ENCODE measurements at places on chromosomes 12 and 14.

GRCh38 chr14:100547633-100548294 lies 39.5 kb downstream of the BEGAIN start:
- DNase-seq: no peak

- DNase-seq: no peak
Observed at GRCh38 chr14:68729556-68729955, 63.3 kb downstream of the ZFP36L1 start.

- no peak for DNase-seq
Observed at GRCh38 chr12:109625749-109626377, 52.3 kb downstream of the MVK start.

DNA sequence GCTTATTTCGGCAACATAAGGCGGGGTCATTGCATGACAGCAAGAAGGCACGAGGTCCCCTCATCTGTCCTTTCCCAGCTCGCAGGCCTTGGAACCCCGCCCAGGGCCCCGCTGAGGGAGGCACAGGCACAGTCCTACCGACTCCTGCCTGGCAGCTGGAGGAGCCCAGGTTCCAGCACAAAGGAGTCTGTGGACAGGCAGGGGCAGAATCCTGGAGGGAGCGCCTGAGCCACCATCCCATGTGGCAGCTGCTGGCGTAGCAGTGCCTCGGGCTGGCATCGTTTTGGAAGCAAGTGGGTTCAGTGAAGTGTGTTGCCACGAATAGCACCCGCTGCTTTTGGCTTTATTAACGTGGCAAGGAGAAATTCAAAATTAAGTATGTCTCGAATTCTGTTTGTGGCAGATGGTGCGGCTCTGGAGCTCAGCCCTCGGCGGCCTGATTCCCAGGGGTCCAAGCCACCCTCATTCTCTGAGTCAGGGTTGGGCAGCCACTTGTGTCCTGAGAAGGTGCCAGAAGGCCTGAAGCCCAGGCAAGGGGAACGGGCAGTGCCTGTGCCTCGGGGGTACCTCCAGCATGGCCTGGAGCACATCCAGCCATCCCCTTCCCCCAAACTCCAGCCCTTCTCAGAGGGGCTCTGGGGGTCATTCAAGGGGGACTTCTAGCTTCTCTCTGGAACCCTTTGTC lies 35.9 kb downstream of the SLC8B1 start:
- DNase-seq: no peak

DNA sequence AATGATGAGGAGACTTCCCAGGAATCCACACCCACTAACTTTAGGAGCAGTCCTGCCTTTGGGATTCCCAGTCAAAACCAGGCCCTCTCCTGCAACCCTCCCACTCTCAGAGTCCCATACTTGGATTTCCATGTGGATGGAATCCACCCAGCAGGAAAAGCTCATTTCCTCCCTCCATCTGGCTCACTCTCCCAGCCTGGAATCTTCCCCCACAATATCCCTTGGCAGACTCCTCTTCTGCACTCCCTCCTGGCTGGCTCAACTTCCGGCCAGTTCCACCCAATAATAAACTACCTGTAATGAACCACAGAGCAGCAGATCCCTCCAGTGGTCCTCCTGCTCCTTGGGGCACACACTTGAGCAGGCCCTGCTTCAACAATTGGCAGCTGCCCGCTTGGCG lies 102.8 kb upstream of the EGLN3 start:
- DNase-seq: no peak

GRCh38 chr14:23613242-23614070 lies 22.7 kb upstream of the DHRS2 start:
- no peak for DNase-seq

DNA sequence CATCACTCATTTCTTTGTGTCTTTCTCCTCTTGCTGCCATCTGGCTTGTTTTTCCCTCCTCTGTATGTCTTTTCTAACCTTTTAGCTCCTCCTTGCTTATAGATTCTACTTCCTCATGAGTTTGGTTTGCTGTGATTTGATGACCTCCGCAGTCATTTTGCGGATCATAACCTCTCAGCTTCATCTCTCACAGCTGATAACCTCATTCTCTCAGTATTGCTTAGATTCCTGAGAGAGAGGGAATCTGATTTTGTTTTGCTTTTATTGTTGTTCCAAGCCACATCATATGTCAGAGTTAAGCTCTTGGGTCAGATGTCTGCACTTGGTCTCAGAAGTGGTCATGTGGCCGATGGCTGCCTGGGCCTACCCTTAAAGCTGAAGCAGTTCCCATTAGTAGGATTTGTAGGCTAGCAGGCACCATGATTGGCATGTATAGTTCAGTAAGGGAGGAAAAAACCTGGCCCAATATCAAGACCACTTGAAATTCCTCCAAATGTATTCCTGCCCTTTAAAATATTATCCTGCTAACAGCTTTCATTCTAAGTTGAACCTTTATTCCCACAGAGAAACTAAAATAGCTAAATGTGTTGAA lies 13.5 kb downstream of the ZNF664 start:
- DNase-seq: no peak

DNA sequence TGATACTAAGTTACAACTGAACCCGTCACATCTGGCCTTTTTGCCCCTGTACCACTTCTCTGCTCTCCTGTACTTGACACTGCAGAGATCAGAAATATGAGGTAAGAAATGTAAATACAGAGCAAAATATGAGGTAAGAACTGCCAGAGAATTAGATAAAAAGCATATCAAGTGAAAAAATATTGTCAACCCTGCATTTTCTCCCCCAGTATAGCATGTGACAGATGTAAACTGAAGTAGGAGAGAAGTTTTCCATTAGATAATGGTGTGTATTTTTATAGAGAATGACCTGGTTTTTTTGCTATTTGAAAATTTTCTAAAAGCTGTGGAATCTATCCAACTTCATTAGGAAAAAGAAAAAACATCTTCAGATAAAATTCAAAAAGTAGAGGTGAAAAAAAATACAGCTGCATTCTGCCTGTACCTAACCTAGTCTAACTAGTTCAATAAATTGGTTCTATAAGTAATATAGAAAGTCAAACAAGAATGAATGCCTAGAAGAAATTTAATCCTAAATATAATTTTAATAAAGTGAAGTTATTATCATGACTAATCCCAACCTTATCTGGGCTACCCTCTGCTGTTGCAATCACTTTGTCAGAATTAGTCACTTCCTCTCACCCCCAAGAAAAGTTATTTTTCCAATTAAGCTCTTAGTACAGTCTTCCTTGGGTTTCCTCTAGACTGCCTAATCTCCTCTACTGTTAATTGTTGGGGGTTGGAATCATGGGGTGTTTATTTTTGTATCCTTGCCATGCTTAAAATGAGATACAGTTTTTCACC lies 210.0 kb downstream of the RASSF9 start:
- no peak for DNase-seq

DNA sequence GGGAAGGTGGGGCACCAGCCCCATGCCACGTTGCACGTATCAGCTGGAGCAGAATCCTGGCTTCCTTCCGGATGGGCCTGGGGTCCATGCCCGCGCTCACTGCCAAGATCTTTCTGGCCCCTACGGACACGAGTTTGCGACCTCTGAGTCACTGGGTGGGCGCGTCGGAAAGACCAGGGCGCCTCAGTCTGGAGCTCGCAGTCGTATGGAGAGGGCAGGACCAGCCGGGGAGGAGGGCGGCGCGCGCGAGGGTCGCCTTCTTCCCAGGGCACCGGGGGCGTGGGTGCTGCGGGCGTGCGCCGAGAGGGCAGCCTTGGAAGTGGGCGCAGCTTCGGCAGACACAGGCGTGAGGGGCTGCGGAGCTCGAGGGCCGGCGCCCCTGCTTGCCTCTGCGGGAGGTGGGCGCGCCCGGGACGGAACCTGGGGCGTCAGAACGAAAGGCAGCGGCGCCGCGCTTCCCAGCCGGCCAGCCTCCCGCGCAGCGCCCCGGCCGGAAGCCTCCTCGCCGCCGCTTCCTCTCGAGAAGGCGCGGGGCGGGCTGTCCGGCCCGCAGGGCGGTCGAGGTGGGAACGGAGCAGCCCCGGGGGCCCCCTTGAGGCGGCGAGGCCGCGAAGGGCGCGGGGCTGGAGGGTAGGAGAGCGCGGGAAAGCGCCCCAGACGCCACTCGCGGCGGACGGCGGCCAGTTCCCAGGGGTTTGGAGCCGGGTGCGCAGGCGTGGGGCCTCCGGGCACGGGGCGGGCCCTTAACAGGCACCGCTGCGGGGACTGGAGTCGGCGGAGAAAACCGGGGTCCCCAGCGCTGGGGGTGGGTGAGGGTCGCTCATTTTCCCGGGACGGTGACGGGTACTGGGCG lies at the start of gene ARL6IP4:
Gene ARL6IP4, plus strand, starts transcription at position 499 of the 853 bp plus-strand sequence. CDS start 459 bp downstream, outside the sequence.
- DNase-seq: peak; percentile 31

GRCh38 chr14:54786838-54787237 lies 115.8 kb downstream of the GCH1 start:
- no peak for DNase-seq

- DNase-seq: no peak
Observed at GRCh38 chr12:12586879-12587675, 24.4 kb upstream of the DUSP16 start.

- no peak for DNase-seq
Observed at GRCh38 chr14:92224358-92224954, 98.5 kb upstream of the SLC24A4 start.

DNA sequence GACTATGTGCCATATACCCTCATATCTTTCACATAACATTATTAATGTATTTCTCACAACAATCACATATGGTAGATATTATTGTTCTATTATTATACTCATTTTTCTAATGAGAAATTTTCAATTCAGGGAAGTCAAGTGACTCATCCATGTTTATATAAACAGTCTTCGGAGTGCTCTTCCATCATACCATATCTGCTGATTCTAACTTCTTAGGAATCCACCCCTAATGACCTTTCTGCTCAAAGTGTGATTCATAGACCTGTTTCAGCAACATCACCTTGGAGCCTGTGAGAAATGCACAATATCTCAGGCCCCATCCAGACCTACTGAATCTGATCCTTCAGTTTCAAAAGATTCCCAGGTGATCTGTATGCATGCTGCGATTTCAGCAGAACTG lies 39.8 kb upstream of the OVCH1 start:
- no peak for DNase-seq

DNA sequence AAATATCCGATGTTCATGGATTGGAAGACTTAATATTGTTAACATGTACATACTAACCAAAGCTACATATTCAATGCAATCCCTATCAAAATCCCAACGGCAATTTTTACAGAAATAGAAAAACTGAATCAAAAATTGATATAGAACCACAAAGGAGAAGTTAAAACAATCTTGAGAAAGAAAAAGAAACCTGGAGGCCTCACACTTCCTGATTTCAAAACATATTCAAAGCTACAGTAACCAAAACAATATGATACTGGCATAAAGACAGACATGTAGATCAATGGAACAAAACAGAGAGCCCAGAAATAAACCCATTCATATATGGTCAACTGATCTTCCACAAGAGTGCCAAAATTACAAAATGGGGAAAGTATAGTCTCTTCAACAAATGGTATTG lies 5.4 kb upstream of the PELI2 start:
- DNase-seq: no peak

DNA sequence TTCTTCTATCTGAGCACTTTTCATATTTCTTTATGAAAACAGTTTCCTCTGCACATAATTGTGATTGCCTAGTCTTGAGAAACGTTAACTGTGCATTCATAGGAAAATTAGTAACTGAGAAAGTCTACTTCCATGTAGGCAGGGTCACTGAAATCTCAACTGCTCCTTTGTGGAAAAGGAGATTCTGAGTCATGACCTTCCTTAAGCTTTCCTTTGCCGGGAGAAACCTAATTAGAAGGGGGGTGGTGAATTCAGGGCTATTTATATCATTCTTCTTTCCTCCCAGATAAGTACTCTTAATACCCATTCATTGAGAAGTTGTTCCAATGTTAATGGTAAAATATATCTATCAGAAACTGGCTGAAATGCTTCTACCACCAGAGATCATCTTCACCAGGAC lies 751.0 kb upstream of the TMEM132C start:
- DNase-seq: no peak

DNA sequence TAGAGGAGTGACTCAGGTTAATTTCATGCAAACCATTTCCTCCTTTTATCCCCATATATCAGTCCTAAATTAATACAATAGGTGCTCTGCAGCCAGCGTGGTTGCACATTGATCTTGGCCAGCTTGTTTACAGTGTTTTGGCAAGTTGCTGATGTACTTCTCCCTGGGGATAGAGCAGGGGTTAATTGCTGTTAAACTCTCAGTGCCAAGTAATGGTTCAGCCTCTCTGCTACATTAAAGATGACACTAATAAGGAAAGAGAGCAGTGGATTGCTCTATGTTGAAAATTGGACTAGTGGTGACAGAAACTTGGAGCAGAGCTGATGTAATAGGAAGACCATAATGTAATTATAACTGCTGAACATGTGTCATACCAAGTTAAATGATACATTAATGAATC lies 717.5 kb downstream of the RERGL start:
- no peak for DNase-seq

DNA sequence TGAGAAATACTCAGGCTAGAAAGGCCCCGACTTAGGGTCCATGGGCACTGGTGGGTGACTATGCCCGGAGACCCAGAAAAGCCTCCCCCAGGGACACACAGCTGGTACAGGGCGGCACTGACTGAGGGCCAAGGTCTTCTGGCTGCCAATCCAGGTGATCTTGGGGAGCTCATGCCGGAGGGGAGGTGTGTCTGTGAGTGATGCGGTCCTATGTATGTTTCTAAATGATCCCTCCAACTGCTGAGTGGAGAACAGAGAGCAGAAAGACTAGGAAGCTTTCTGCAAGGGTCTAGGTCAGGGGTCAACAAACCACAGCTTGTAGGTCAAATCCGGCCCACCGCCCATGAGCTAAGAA lies 391 bp downstream of the SERPINA4 start:
- DNase-seq: no peak

- DNase-seq: no peak
Observed at GRCh38 chr12:131784909-131785762, 43.1 kb upstream of the MMP17 start.

DNA sequence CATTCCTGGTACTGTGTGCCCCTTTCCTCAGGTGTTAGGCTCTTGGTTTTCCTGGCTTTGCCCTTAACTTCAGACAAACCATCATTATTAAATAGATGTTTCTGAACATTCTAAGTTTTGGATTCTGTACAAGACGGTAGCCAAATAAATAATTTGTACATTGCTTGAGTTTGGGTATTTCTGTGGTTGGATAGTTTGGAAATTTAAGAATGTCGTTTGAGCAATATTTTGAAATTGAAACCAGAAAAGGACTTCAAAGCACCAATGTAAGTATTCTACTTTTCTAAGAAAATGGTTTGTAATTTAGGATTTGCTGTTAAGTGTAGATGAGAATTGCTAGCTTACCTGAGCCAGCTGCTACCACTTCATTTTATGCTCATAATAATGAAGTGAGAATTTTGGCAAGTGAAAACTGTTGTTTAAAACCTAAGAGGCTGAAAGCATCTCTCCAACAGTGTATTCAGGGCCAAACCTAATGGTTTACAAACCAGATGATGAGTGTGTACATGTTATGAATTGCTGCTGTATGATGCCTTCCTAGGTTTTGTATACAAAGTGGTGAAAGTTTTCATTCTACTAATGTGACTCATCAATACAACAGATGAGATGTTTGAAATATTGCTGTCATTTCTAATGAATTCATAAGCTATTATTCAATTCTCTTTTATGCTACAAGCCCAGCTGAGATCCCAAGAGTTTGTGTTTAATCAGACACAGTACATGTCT lies 181.5 kb upstream of the PRKD1 start:
- DNase-seq: no peak

- no peak for DNase-seq
Observed at GRCh38 chr12:49961111-49961922, at the start of gene AQP5. TSS of gene AQP5 (plus strand) at chr12:49961872. CDS start at chr12:49962018, 146 bp downstream.

GRCh38 chr14:99781091-99781490 lies 12.1 kb upstream of the EML1 start:
- no peak for DNase-seq
